ENCODE measurements at places on chromosomes 4 and X.
A peak's percentile ranks its signal among the peaks of the same experiment; 100 is the strongest.

GRCh38 chr4:102825261-102826091 is 1.9 kb downstream of the UBE2D3 start:
- peak; percentile 44 for DNase-seq

GRCh38 chr4:45072981-45073380 is 346.6 kb upstream of the GNPDA2 start:
- no peak for DNase-seq

DNA sequence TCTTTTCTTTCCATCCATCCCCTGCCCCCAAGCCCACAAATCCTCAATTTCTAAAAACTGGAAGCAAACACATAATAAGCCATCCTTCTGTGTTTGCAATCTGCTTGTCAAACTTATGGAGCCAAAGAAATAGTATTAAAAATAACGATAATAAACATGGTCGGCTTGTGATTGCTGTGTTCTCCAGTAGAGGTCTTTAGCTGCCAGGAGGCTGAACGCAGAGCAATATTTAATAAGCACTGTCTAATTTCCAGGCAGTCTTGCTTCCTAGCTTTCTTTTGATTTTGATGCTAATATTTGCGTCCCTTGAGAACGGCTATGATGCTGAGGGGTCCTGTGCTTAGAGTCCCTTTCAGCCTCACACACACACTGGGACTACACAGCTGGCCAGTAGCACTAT is 3.2 kb upstream of the HELT start:
- no peak for DNase-seq

DNA sequence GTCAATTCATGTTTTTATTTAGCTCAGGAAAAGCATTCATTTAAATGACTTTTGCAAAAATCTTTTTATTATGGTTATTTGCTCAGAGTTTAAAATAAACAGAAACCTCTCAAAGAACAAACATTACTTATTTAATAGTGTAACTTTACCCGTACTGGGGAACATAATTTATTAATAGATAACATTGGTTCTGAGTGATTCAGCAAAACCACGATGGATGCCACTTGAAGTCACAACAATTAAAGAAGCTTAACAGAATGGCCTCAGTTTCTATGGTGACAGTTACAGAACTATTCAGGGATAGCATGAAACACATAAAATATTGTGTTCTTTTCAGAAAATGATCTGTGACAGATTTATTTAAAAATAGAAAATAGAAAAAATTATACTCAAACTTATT is 368.7 kb downstream of the CCSER1 start:
- DNase-seq: no peak

- DNase-seq: no peak
Observed at GRCh38 chr4:118950929-118951570, 62.4 kb downstream of the SYNPO2 start.

- DNase-seq: no peak
Observed at GRCh38 chr4:95714571-95714970, 125.3 kb upstream of the PDHA2 start.

- DNase-seq: no peak
Observed at GRCh38 chrX:130848763-130849162, 54.2 kb downstream of the ENOX2 start.

DNA sequence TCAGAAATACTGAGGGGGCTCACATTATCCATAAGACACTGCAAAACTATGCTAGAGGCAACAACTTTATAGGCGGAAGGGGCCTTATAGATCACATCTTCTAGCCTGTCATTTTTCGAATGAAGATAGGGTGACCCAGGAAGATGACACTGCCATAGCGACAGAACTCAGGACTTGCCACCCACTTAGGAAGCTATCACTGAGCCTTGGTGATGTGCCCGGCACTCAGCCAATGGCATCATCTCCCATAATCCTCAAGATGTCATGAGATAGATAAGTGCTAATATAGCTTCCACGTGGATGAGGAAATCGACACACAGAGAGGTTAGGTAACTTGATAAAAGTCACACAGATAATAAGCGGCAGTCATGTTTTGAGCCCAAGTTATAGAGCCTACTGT is 346.6 kb downstream of the DHX15 start:
- no peak for DNase-seq

DNA sequence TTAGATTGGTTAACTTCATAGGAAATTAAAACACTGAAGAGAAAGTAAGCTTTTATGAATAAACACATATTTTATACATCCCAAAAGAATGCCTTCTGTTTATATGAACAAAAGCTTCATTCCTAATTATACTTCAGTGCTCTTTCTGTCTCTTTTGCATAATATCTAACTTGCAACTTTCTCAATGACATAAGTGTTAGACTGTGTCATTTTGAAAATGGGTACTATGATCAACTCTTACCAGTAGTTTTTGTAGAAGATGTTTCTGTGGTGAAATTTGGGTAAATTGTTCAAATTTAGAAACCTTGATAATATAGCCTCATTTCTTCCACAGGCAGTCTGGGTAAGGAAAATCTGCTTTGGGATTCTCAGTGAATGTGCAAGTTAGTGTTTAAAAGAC is 991.4 kb downstream of the CCSER1 start:
- no peak for DNase-seq

- DNase-seq: no peak
Observed at GRCh38 chrX:138866643-138867042, 155.1 kb upstream of the FGF13 start.

GRCh38 chr4:83658806-83659205 is 122.9 kb downstream of the GPAT3 start:
- DNase-seq: no peak

- DNase-seq: no peak
Observed at GRCh38 chr4:163263606-163264005, 68.8 kb downstream of the NPY1R start.

DNA sequence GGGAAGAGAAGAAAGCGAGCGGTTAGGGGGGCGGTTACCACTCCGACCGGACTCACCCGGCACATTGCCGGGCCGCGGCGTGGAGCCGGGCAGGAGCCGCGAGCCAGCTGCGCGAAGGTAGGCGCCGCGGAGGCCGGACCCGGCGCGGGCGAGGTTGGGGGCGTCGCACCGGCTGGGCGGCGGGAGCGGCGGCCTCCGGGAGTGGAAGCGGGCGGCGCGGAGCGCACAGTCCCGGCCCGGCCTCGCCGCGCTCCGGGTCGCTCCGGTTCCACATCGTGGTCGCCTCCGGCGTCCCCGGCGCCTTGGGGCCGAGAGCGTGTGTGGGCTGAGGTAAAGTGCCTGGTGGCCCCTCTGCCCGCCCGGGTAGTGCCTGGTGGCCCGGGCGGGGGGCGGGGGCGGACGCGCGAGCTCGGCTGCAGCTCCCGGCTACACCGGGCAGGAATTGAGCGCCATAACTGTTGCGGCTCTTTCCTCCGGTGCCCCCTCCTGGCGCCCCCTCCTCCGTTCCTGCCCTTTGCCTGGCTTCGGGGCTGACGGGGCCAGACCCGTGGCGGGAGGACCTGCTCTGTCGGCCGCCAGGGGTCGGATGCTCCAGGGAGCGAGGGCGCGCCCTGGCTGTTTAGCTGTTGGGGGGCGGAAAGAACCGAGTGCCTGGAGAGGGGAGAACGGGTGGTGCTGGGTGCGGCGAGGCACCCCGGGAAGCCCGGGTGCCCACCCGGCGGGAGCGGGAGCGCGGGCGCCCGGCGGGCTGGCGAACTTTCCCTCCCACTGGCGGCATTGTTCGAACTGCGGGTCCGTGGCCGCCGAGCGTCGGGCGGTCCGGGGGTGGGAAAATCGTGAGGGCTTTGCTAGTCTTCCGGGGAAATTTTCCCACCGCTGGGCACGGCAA is 626 bp downstream of the JADE3 start:
- peak; percentile 37 for DNase-seq

GRCh38 chr4:80207172-80207583 is 9.9 kb downstream of the PRDM8 start:
- DNase-seq: no peak

DNA sequence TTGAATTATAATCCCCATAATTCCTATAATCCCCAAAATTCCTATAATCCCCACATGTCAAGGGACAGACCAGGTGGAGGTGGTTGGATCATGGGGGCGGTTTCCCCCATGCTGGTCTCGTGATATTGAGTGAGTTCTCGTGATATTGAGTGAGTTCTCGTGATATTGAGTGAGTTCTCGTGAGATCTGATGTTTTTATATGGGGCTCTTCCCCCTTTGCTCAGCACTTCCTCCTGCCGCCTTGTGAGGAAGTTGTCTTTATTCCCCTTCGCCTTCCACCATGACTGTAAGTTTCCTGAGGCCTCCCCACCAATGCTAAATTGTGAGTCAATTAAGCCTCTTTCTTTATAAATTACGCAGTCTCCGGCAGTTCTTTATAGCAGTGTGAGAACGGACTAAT is 36.6 kb upstream of the GPR78 start:
- no peak for DNase-seq

DNA sequence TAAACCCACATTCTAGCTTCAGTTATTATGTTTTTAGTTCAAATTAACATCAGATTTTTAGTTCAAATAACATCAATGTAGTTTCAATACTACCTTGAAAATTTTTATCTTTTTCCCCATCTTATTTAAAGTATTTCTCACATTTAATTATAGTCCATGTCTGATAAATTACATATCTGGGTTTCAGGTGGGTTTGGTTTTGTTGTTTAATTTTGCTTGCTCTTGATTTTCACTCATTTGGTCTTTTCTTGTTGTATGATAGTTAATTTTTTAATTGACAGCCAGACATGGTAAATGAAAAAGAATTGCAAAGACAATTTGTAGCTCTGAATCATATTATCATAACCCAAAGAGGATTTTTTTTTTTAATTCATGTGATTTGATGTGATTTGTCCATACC is 41.9 kb downstream of the GYG2 start:
- no peak for DNase-seq

- no peak for DNase-seq
Observed at GRCh38 chr4:43242606-43243005, 350.1 kb downstream of the GRXCR1 start.

GRCh38 chr4:96293806-96294205 is 453.9 kb downstream of the PDHA2 start:
- DNase-seq: no peak

DNA sequence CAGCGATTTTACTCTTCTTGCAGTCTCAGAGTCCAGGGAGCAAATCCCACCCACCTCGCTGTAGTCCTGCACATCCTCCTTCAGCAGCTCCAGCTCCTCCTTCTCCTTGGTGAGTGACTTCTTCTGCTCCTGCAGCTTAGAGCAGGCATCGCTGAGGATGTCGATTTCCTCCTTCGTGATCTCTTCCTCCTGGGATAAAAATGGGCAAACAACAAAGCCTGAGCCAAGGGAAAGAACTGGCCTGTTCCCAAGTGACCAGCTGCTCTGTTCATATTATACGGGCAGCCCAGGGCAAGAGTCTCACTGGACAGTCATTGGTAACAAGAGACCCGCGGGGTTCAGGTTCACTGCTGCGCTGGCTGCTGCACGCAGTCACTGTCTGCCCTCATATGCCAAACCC is 26.2 kb downstream of the FGFR3 start:
- DNase-seq: no peak

DNA sequence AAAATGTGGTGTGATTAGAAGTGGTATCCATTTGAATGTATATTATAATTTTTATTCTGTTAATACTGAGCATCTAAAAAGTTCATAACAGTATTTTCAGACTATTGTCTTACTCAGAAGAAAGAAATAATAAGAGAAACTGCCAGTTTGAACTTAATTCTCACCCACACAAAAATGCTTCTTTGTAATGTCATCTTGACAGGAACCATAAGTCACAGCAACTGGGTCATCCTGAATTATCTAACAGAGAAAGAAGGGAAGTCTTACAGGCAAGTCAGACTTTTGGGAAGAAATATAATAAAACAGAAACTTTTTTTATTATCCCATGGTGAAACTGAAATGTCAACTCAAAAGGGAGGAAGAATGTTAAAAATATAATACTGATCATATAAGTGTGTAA is 83.1 kb downstream of the NDST4 start:
- DNase-seq: no peak

- no peak for DNase-seq
Observed at GRCh38 chr4:128451270-128451905, 163.8 kb upstream of the PGRMC2 start.

GRCh38 chrX:127037159-127037558 is 217.6 kb downstream of the PRR32 start:
- DNase-seq: no peak

DNA sequence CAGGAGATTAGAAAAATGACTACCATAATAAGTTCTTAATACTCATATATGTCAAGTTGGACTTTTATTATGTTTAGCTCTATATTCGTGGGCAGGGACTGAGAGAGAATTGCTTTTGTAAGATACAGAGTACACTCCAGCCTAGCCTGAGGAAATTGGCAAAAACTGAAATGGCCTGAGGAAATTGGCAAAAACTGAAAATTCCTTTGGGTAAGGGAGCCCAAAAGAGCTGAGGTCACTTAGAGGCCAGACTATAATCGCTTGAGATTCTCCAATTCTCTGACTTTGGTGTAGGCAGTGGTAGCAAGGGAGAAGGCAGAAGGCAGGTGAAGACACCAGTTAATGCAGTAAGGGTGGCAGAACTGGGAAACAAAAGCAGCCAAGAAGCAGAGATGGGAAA is 124.5 kb upstream of the HCCS start:
- no peak for DNase-seq

- no peak for DNase-seq
Observed at GRCh38 chrX:96183391-96183790, 501.3 kb upstream of the DIAPH2 start.

- DNase-seq: no peak
Observed at GRCh38 chr4:139515531-139515958, 40.5 kb downstream of the SETD7 start.

DNA sequence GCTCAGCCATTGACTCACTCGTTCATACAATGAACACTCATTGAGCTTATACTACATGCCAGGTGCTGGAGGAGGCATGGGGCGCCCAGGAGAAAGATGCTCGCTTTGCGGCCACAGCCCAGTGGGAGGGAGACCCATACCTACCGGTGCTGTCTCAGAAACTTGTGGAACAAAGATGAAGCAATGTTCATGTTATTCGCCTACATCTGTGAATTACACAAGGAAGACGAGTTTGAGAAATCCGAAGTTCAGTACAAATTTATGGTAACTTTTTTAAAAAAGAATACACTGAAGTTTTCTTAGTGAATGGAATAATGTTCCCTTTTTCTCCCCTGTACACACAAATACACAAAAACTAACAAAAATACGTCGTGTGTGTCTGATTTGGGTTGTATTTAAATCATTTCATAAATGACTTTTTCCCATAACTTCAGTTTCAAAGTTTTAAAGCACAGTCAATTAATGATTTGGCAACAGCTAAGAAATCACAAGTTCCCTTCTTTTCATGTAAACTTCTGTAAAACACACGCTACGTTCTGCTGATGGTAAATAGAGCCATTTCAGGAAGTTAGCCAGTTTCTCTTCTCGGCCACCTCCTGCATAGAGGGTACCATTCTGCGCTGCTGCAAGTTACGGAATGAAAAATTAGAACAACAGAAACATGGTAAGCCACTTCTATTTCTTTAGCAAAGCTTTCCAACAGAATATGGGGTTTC is at the start of gene TLR8:
TLR8 (plus strand) TSS at position 575 of the 716 bp plus-strand sequence; CDS start at position 662, 87 bp downstream.
- DNase-seq: no peak

DNA sequence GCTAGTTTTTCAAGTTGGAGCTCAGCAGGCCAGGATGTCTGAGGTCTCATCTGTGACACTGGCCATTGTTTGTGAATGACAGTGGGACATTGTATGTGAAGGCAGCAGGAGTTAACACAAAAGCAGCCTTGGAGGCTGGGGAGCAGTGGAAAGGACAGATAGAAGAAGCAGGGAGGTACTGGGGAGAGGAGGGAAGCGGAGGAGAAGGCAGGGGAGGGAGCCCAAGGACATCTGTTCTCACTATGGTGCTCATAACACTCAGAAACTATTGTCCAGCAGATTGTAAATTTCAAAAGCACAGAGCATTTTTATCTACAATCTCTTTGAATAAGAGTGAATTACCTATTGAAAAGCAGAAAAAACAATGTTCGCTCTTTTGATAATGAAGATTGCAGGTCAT is 253.6 kb upstream of the DIPK2B start:
- DNase-seq: no peak
